ENCODE measurements at places on chromosomes 4 and X.

DNA sequence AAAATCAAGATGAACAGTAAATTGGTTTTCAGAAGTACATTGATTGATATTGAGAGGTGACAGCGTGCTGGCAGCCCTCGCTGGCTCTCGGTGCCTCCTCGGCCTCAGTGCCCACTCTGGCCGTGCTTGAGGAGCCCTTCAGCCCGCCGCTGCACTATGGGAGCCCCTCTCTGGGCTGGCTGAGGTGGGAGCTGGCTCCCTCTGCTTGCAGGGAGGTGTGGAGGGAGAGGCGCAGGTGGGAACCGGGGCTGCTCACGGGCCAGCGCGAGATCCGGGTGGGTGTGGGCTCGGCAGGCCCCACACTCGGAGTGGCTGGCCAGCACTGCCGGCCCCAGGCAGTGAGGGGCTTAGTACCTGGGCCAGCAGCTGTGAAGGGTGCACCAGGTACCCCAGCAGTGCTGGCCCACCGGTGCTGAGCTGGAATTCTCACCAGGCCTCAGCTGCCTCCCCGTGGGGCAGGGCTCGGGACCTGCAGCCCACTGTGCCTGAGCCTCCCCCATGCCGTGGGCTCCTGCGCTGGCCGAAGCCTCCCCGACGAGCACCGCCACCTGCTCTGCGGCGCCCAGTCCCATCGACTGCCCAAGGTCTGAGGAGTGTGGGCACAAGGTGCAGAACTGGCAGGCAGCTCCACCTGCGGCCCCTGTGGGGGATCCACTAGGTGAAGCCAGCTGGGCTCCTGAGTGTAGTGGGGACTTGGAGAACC lies 25.2 kb downstream of the RAP2C start:
- no peak for DNase-seq

GRCh38 chrX:153052534-153052933 lies 3.7 kb upstream of the PNMA3 start:
- no peak for DNase-seq

GRCh38 chr4:3280466-3280865 lies 12.4 kb upstream of the RGS12 start:
- DNase-seq, result no peak

GRCh38 chr4:151276787-151277562 lies at the start of gene PRSS48:
TSS of gene PRSS48 (plus strand) at chr4:151277161. CDS start at chr4:151277173, 12 bp downstream.
- no peak for DNase-seq

DNA sequence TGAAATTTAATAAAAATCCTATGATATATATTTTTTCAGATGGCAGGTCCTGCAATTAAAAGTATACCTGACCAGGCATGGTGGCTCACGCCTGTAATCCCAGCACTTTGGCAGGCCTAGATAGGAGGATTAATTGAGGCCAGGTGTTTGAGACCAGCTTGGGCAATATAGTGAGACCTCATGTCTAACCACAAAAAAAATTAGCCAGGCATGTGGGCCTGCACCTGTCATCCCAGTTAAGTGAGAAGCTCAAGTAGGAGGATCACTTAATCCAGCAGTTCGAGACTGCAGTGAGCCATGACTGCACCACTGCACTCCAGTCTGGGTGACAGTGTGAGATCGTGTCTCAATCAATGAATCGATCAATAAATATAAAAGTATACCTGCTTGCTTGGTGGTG lies 2.5 kb downstream of the OCIAD2 start:
- no peak for DNase-seq

- DNase-seq, result no peak
Measured at GRCh38 chr4:125338814-125339213, 24.1 kb downstream of the FAT4 start.

DNA sequence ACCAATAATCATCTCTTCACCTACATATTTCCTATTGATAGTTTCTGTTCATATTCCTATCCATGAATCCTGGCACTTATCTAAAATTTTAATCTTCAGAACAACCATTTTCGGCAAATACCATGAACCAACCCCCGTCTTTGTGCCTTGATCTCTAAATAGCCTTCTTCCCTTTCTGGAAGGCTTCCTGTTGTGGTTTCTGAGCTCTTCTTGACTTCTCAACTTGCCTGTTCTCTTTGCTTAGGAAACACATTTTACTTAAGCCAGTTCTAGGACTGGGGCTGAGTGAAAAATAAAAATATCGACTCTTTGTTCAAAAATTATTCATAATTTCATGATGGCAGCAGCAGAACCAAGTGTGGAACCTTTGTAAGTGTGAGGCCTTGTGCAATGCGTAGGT lies 882.4 kb downstream of the C4orf33 start:
- DNase-seq, result no peak

DNA sequence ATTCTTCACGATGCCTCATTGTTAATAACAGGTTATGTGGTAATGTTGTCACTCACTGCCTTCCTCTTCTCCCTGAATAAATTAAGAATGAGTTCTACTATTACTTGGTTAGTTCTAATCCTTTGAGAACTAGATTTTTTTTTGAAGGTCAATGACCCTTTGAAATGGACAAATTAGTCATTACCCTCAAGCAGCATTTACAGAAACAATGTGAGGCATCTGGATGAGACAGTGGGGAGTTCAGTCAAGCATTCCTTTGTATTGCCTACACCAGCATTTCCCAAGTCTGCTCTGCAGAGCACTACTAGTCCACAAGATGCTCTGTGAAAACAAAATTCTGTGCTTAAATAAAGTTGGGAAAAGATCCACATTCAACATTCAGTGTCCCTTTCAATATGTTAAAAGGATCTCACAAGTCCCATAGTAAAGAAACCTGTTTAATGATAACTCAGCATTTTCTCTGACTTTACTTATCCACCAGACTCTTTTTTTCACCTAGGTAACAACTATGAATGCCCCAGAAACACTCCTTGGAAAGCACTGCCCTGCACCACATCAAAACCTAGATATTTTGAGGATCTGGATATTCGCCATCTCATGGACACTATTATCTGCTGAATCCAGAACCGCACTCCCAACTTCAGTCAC lies 60.6 kb downstream of the CHRDL1 start:
- no peak for DNase-seq

- DNase-seq, result no peak
Measured at GRCh38 chr4:138573246-138573645, 331.1 kb upstream of the SLC7A11 start.

- no peak for DNase-seq
Measured at GRCh38 chrX:148499638-148500422, 587 bp upstream of the AFF2 start.

GRCh38 chrX:27444093-27444908 lies 18.8 kb downstream of the PPP4R3C start:
- DNase-seq, result no peak

GRCh38 chrX:12950851-12951594 lies 23.9 kb upstream of the TMSB4X start:
- DNase-seq, result peak; percentile 54

- no peak for DNase-seq
Measured at GRCh38 chrX:20080277-20080676, 36.4 kb downstream of the MAP7D2 start.

GRCh38 chr4:125115941-125116340 lies 198.8 kb upstream of the FAT4 start:
- no peak for DNase-seq

DNA sequence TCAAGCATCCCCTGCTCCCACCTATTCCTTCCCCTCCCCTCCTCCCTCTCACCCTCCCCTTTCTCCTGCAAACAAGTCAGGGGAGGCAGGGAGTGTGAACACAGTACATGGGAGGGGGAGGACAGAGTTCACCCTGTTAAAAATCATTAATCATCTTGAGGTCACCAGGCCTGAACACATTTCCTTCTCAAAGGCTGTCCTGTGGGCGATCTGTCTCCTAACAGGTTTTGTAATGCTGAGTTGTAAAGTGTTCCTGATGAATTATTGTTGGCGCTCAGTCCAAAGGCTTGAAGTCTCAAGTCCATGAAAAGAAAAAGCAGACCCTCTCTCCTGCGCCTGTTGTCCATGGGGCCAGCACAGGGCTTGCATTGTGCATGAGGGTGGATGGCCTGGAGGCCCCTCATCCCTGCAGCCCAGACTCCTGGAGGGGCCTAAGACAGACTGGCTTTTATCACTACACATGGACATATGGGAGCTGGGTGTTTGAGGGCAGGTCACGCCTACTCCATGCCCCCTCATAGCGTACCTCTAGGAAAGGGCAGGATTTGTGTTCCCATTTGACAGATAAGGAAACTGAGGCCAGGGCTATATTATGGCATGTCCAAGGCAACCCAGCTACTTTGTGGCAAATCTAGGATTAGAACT lies 189.1 kb downstream of the RAB28 start:
- no peak for DNase-seq

DNA sequence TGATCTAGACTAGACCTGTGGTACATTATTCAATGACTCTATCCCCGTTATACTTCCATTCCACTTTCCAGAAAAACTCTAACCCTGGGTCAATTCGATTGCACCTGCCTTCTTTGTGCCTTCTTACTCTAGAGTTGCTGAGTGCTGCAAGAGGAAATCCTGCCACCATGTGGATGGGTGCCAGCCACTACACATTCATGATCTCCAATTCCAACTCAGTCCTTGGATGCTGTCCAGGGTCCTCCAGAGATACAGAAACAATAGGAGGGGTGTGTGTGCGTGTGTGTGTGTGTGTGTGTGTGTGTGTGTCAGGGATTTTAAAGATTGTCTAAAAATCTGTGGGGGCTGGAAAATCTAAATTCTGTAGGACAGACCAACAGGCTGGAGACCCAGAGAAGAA lies 42.9 kb upstream of the INTS6L start:
- peak; percentile 20 for DNase-seq

DNA sequence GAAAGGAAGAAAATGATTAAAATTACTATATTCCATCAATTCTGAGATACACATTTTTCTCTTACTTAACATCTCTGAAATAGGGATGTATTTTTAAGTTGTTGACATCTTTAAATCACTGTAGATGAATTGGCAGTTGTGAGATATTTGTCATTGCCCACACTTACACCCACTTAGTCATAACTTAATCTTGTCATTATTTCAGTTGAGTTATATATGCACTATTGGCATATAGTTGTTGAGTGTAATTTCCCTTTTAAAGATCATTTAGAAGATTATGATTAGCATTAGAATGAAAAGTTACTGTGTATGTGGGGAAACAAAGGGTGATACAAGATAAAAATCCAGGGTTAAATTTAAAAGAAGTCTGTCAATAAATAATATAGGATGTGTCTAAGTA lies 2.2 kb downstream of the AIMP1 start:
- DNase-seq, result no peak

- DNase-seq, result no peak
Measured at GRCh38 chr4:142128529-142128928, 492.1 kb downstream of the IL15 start.

DNA sequence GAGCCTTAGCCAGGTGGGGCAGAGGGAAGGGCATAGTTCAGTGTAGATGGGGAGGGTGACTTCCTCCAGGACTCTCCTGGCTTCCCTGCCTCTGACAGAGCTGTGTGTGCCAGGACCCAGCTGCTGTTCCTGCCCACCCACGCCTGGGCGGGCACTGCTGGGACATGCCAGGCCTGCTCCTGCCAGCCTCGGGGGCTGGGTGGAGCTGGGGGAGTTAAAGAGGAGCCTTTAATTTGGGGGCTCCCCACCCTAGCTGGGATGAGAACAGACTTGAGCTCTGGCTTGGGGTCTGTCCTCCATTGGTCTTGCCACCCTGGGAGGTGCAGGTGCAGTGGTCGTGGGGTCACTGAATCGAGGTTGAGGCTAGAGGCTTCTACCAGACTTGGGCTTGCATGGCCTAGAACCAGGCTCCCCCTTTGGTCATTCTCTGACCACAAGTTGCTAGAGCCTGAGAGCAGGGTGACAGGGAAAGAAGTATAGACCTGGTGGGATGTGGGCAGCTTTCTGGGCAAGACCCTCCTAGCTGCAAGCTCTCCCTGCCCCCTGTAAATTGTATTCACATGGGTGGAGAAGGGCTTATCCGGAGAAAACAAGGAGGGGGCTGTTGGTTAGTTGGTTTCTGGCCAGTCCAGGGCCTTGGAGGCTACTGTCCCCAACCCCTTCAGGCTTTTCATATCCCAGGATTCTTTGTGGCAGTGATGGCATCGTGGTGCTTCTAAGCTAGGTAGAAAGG lies 5.7 kb downstream of the EFNB1 start:
- DNase-seq, result no peak

DNA sequence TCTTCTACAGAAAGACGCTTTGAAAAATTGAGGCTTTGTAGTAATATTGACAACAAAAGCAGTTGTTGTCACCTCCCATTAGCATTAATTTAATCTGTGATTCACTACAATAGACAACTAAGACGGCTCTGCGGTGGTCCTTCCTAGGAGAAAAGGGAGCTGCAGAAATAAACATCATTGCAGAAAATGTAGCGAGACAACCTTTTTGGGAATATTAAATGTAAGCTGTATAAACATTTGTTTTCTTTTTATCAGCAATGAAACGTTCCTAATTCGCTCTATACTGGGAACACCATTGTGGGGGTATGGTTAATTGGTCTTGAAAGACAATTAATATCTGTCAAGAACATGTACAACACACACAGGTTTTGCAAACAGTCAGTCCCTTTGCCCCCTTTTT lies 583.3 kb upstream of the TENM3 start:
- DNase-seq, result no peak

DNA sequence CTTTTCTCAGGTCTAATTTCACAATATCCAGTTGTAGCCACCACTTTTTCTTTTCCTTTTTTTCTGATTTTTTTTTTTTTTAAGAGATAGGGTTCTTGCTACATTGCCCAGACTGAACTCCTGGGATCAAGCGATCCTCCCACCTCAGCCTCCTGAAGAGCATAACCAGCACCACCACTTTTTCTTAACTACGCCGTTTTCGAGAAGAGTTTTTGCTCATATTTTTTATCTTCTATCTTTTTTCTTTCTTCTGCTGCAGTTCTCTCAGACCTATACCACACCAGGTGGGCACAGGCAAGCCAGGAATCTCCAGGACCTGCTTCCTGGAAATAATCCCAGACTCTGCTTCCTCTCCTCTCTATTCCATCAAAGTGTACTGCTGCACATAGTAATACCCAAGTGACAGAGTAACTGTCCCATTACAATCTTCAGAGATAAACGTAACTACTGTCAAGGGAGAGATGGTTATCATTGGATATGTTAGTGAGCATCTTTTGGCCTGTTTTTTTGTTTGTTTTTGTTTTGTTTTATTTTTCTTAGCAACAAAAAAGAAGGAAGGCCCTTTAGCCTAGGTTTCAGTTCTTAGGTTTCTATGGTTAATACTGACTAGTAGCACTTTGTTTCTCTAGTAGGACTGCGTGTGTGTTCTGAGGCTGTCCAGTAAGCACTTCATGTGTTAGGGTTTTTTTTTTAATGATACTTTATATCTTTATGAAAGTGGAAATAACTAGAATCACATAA lies 59.2 kb upstream of the TXK start:
- DNase-seq, result no peak

DNA sequence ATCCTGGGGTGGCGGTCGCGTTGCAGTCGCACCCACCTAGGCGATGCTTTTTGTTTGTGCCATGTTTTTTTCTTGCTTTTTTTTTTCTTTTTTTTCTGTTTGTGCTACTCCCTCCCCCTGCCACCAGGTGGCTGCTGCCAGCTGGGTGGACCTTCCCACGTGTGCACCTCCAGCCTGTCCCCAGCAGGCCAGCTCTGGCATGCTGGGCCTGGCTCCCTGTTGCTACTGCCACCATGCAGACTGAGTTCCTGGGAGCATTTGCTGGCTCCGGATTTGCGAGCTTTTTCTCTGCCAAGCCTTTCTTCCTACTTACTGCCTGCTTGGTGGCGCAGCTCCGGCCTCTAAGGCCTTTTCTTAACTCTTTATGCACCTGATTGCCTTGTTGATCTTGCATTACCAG lies 161.2 kb upstream of the WDFY3 start:
- DNase-seq, result no peak

- DNase-seq, result no peak
Measured at GRCh38 chr4:76365636-76366035, 55.3 kb downstream of the CCDC158 start.

GRCh38 chr4:96315815-96316214 lies 475.9 kb downstream of the PDHA2 start:
- DNase-seq, result no peak
